NCI-H345 (cell line): ENCODE measurements at places on chromosomes 6 and 20.

DNA sequence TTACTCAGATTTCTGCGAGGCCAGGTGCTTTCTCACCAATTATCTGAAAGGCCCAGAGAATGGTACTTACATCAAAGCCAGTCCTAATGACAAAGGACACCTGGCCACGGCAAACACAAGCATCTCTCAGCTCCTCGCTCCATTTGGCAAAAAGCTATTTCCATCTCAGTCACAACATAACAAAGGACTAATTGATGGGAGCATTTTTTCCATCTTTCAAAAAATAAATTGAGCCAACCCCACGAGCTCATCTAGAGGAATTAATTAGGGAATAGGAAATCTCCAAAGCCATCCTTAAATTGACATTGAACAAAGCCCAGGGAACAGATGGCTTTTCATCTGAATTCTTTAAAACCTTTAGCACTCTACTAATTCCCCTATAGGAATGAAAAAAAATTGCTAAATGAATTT is 236.7 kb downstream of the HAO1 start:
- peak; percentile 90 for DNase-seq

DNA sequence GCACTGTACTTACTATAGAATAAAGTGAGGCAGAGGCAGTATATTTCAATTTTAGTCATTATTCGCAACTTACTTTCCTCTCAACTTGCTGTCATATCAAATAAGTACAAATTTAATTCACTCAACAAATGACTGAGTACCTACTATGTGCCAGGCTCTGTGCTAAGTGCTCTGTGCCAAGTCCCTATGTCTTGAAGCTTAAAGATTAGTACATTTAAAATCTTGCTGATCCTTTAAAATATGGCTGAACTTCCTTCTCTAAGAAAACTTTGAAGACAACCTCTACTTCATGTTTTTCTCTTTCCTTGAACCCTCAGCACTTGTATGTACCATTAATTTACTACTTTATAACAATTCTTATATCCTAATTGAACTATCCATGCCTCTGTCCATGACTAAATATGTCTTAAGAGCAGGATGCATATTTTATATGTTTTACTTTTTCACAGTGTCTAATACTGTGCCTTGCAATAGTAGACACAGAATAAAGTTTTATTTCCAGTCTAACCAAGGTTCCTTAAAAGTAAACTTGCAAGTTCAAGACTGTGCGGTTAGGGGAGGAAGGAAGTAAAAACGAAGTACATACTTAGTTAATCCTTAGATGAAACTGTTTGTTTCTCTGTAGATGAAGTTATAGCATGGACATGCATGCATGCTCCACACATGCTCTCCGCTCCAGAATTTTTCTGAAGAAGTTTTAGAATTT is 10.0 kb upstream of the LATS1 start:
- DNase-seq, result no peak

- DNase-seq, result no peak
Measured at GRCh38 chr20:13858439-13858838, 73.6 kb downstream of the NDUFAF5 start.

- peak; percentile 50 for DNase-seq
Measured at GRCh38 chr6:31128093-31128676, 7.9 kb upstream of the CDSN start.

DNA sequence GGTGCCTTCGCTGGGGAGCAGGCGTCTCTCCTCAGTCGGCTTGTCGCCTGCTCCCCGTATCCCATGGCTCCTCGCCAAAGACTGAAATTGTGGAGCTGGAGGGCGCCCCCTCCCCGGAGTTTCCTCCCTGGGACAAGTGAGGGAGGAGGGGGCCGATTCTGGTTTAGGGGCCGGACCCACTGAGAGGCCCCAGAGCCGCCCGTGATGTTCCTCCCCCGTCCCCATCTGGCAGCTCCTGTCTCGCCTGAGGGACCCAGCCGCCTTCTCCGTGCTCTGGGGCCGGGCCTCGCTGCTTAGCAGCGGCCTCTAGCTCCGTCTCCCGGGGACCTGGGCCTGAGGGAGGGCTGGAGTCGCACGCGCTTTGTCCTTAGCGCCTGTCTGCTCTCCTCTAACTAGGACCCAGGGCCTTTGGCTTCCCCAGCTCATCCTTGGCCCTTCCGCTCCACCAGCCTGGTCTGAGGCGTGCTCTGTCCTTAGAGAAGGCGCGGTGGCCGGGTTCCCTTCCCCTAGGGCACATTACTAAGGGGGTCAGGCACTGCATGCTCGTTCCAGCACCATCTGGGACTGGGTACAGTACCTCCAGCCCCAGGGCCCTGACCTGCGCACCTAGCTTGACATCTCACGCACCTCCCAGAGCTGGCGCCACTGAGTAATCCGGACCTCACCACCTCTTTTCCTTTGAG is 29.7 kb downstream of the SLC12A5 start:
- DNase-seq, result no peak

- no peak for DNase-seq
Measured at GRCh38 chr6:12064131-12064530, 52.0 kb downstream of the HIVEP1 start.

DNA sequence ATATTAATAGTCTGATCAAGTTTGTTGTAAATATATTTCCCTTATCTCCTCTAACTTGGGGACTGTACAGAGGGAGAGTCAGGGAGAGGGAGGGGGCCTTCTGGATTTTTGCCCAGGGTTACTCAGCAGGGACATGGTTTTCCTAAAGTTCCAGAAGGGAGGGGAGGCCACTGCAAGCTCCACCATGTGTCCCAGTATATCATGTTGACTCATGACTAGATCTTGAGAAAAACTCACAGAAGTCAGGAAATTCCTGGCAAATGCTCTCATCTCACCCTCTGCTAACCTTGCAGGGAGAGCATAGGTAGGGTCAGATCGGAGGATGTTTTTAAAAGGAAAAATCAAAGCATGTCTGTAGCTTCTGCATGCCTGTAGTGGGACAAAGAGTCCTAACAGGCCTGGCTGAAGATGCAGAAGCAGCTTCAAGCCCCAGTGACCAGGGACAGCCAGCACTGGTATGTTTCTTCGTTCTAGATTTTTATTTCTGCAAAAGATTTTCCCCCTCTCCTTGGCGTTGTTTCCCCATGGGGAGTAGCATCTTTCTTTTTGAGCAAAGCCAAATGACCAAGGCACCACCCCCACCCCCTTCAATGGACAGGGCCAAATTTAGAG is 272.9 kb upstream of the SUPT3H start:
- DNase-seq, result no peak

- DNase-seq, result no peak
Measured at GRCh38 chr6:119533603-119534279, 184.2 kb upstream of the MAN1A1 start.

GRCh38 chr6:106027758-106028157 is 58.4 kb upstream of the PRDM1 start:
- no peak for DNase-seq

DNA sequence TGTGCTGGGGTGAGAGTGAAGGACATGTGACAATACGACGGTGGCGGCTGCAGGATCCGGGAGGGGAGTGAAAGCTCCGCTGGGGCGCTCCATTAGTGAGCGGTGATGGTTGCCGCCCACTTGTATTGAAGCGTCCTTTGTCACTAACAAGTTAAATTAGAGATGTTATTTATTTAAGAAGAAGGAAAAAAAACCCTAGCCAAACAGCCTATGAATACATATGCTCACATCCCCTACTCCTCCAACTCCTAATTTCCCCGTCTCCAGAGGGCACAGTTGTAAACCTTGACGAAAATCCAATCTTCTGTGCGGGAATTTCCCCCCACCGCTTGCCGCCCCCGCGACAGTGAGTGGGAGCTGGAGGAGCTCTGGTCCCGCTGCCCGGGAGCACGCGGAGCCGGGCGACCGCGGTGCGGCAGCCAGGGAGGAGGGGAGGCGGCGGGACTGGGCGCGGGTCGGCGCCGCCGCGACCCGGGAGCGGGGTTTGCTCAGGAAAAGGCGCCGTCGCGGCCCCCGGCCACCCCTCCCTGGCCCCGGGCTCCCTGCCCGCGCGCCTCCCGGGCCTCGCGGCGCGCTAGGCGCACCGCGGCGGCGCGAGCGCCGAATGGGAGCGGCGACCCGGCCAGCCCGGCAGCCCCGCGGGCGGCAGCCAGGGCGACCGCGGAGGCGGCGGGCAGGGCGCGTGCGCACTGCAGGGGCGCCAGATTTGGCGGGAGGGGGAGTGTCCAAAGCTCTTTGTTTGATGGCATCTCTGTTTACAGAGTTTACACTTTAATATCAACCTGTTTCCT is at the start of gene MYB:
Gene MYB, plus strand, starts transcription at position 767 of the 791 bp plus-strand sequence. CDS start 206 bp downstream, outside the sequence.
- peak; percentile 85 for DNase-seq

GRCh38 chr6:99036672-99037071 is 88.9 kb upstream of the FBXL4 start:
- DNase-seq, result no peak

DNA sequence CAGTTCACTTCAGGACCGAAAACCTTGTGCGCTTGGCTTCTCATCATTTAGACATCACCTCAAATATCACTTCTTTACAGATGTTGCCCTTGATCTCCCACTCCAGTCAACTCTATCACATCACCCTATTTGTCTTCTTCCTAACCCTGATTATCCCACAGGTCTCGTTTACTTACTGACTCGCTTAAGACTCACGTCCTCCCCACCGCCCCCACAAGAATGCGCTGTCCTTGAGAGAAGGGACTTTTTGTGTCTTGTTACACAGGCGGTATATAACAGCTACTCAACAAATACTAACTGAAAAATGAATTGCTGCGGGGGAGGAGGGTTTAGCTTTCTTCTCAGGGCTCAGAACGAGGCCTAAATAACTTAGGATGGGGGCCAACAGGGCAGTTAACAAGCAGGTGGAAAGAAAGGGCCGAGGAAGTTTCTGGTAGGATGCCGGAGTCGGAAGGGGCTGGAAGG is 527 bp downstream of the TOMM34 start:
- DNase-seq, result no peak

DNA sequence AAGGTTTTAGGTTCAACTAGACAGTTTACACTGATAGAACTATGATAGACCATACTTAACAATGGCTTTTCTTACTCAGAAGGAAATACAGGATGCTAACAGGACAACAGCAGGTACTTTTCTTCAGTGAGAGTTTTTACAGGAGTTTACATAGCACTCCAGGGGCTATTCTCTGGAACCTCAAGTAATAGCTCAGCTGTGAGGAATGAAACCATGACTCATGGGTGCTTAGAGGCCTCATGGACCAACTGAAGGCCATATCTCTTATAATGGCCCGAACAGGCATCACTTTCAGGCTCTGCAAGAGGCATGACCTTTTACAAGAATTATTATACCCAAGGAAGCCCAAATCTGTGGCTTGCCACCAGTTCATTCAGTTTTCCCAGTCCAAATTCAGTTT is 31.8 kb downstream of the TREML1 start:
- peak; percentile 8 for DNase-seq

DNA sequence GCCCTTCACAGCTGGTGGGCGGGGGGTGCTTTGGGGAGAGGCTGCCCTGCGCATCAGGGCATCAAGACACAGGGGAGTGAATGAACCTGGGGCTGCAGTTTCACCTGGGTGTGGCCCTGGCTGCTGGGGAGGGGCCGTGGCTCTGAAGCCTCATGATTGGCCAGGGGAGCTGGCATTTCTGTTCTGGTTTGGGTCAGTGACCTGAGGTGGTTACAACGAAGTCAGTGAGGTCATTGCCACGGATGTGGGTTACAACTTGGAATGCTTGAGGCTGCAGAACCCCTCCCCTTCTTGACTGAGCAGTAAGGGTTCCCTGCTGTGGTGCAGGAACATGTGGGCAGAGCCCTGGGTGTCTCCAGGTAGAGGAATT is 3.0 kb downstream of the TCEA2 start:
- no peak for DNase-seq
